ENCODE measurements at places on chromosomes 12 and 14.

GRCh38 chr12:42583016-42583415 is 6.5 kb downstream of the PRICKLE1 start:
- DNase-seq: peak; percentile 28

- no peak for DNase-seq
Measured at GRCh38 chr12:103333676-103334075, 162.1 kb downstream of the C12orf42 start.

- no peak for DNase-seq
Measured at GRCh38 chr12:56947633-56948456, 9.6 kb downstream of the RDH16 start.

- DNase-seq: peak; percentile 2
Measured at GRCh38 chr12:61490526-61491498, 769.4 kb upstream of the USP15 start.

DNA sequence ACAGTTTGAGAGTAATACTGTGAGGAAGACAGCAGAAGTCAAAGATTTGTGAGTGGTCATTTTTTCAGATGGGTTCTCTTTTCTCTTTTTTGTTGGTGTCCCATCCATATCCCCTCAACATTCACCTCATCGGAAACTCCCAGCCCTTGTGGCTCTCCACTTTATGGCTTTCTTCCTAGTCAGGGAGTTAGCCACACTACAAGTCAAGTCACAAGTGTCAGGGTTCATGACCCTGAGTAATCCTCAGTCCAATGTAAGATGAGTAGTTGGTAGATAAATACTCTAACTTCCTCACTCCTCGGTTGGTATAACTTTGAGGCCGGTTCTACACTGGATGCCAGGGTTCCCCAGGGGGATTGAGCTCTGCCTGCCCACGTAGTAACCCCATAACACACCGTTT is 41.4 kb downstream of the PTGER2 start:
- DNase-seq: no peak

DNA sequence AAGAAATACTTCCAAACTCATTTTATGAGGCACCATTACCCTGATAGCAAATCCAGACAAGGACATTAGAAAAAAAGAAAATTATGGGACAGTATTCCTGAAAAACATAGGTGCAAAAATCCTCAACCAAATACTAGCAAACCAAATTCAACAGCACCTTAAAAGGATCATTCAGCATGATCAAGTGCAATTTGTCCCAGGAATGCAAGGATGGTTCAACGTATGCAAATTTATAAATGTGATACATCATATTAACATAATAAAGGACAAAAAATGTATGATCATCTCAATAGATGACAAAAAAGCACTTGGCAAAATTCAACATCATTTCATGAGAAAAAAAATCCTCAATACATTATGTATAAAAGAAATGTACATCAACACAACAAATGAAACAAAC is 162.9 kb downstream of the DUSP6 start:
- no peak for DNase-seq

- DNase-seq: peak; percentile 11
Measured at GRCh38 chr14:38505221-38505972, 249.5 kb upstream of the CLEC14A start.

DNA sequence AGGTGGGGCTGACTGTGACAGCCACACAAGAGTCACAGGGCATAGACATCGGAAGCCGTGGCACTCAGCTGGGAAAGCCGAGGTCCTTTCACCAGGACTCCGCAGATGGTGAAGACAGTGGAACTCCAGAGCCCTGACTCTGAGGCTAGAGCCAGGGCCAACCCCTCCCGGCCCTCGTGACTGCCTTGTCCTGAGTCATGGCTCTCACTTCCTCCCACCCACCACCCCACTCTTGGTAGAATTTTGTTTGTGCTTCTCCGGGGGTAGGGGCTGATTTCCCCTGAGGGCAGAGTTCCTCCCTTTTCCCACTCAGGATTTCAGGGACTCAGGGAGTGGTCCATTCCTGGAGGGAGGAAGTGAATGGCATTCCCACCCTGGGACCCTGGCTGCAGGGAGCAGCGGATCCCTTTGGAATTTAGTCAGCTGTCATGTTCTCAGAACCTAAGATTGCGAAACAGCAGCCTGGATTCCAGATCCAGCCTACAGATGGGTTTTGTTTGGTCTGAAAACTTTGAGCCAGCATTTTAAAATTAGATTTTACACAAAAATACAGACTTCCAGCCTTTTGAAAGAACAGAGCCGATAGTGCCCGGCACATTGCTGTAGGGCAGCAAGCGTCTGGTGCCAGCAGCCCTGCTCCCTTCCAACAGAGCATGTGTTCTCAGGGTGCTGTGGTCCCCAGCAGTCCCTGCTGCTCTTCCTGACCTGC is 50.7 kb downstream of the TPCN1 start:
- DNase-seq: peak; percentile 86

GRCh38 chr12:128267651-128268378 is 845 bp downstream of the TMEM132C start:
- DNase-seq: no peak

GRCh38 chr12:15323480-15323879 is 1.2 kb downstream of the PTPRO start:
- DNase-seq: no peak

DNA sequence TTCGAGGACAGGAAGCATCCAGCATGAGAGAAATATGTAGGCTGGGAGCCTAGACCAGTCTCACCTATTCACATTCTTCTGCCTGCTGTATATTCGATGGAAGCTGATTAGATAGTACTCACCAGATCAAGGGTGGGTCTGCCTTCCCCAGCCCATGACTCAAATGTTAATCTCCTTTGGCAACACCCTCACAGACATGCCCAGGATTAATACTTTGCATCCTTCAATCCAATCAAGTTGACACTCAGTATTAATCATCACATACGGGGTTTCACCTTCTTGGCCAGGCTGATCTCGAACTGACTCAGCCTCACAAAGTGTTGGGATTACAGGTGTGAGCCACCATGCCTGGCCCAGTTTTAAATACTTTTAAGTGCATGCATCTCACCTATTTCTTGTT is 30.5 kb upstream of the SLC10A1 start:
- no peak for DNase-seq

DNA sequence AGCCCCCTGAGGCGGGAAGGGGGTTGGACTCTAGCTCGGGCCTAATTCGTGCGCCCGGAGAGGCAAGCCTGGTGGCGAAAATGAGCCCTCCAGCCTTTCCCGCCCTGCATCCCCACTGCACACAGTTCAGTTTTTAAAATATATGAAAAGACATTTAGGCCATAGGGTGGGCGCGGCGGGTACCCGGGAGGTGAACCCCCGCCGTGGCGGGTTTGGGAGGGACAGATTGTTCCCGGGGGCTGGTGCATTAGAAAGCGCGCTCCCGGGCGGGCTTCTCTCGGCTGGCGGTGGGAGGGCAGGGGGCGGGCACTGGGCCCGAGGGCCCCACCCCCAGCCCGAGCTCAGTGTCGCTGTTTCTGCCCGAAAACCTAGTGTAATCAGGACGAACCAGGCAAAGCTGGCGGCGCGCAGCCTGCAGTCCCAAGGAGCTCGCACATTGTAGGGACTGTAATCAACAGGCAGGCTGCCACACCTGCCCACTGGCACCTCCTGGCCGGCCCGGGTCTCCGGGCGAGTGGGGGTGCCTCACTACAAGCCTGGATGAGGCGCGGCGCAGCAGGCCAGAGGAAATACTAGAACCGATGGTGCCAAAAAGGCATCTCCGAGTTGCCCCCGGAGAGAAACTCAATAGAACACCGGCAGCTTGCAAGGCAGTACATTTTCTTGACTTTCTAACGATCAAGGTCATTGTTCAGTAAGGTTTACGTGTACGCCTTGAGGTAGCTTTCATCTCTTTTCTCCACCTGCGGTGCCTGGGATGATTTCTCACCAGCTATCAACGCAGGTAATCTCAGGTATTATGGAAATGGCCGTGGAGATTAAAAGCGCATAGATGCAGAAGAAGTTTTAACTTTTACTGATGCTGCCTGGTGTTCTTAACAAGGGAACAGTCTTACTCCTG is 764 bp upstream of the SPTB start:
- DNase-seq: no peak

GRCh38 chr12:52903855-52904508 is 894 bp downstream of the KRT8 start:
- DNase-seq: no peak

GRCh38 chr14:94919896-94920295 is 150.0 kb upstream of the GSC start:
- no peak for DNase-seq

DNA sequence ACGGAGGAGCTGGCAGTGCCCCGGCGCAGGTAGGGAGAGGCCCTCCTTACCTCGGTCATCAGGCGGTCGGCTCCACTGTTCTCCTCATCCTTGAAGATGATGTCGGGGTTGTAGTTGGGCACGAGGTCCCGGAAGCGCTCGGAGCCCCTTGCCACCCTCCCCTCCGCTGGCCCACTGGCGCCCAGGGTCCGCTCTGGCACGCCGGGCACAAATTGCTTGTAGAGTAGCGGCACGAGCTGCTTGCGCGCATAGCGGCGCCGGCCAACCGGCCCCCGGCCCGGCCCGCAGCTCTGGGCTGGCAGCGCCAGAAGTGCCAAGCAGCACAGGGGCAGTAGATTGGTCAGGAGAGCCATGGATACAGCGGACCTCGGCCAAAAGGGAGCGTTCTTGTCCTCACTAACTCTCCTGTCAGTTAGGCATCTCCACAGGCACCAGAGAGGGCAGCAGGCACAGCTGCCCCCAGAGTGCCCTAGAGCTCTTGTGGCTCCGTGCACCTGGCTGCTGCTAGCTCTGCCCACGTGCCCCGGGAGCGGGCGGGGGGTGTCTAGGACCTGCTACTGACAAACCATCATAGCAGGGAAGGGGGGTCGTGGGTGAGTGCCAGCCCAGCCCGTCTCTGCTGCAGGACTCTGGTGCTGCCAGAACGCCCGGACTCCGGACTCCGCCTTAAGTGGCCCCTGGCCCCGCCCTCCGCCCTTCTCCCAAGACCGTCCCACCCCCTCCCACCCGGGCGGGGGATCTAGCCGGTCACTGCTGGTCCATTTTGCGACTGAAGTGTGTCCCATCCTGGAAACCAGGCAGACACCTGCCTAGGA is at the start of gene DHH:
DHH (minus strand) TSS at position 642 of the 815 bp plus-strand sequence; CDS start at position 353, 289 bp downstream.
- DNase-seq: no peak

DNA sequence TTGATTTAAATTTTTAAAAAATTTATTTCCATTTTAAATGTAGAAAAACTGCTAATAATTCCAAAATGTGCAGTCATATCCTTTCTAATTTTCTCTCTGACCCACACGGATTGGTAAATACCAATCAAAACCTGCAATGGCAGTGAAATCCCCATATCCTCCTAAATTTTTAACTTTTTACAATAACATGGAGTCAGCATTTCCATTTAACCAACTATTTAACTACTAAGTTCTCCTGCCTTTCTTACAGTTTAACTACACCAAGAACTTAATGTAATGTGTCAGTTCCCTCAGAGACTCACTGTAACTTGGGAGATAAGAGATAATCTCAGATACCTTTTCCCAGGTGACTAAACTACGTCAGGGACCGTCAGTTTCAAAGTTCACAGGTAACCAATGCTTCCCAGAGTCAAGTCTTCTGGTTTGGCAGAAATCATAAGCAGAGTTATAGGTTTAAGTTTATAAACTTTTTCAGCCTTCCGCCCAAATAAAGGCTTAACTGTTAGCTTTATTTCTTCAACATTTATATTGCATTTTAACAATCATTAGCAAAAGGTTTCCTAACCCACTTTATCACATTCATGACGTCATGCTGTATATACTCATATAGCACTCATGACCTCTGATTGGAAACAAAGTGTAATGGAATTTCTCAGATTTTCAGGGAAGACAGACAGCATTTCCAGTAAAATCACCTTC is 7.6 kb downstream of the KRAS start:
- peak; percentile 2 for DNase-seq

- DNase-seq: no peak
Measured at GRCh38 chr12:93094988-93095737, 166.1 kb upstream of the EEA1 start.

GRCh38 chr12:47321436-47321835 is 241.7 kb upstream of the AMIGO2 start:
- no peak for DNase-seq

- DNase-seq: no peak
Measured at GRCh38 chr12:62903151-62903550, 31.8 kb downstream of the PPM1H start.

GRCh38 chr12:5524116-5524768 is 92.3 kb downstream of the NTF3 start:
- no peak for DNase-seq

GRCh38 chr12:13534645-13535398 is 338.3 kb downstream of the EMP1 start:
- peak; percentile 23 for DNase-seq

GRCh38 chr14:97262336-97262735 is 465.2 kb downstream of the VRK1 start:
- no peak for DNase-seq

DNA sequence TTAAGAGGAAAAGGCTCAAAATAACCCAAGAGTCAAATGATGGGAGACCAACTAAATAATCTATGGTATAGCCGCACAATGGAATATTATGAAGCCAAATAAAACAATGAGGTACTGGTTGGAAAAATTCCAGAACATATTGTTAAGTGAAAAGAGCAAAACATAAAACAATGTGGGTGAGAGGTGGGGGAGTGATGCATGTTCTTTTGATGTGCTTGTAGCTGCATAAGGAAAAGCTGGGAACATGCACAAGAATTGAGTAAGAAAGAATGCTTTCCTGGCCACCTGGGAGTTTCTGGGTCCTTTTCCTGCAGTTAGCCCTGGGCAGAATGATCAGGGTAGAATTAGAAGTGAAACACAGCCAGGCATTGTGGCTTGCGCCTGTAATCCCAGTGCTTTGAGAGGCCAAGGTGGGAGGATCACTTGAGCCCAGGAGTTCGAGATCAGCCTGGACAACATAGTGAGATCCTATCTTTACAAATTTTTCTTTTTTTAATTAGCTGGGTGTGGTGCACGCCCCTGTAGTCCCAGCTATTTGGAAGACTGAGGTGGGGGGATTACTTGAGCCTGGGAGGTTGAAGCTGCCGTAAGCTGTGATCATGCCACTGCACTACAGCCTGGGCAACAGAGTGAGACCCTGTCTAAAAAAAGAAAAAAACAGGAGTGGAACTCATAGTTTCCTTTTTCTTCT is 7.9 kb downstream of the ABCB9 start:
- no peak for DNase-seq

DNA sequence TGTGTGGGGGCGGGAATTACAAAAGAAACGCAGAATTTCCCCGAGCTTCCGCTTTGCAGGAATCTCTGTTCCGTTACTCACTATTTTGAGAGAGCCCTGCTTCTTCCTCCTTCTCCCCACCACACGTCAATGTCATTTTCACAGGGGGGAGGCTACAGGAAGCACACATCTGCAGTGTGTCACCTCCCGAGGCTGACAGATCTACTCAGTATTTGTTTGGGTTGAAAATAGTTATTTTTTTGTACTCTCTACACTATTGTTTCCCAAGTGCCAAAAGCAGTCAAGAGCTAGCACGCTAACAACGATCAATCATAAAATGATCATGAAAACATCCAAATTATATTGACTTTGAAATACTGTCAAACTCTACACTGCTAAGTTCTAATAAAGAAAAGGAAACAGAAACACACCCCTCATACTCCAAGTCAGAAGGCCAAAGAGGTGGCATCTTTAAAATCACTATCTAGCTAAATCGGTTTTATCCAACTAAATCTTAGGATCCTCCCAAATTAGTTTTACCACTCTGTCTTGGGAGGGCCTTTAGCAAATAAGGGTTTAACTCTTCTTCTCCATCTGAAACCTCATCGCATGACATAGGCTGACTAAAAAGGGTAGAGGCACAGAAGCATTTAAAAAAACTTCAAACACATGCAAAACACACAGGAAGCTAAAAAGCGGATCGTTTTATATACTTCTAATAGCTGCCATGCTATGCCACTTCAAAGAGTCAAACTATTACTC is 51.8 kb downstream of the FOXN3 start:
- DNase-seq: no peak

- no peak for DNase-seq
Measured at GRCh38 chr12:27303139-27304111, 29.2 kb upstream of the BMAL2 start.
